Right cardiac atrium (tissue), 5 donors: ENCODE measurements at places on chromosomes 3 and 15. TPM values are rescaled to one million over a fixed set of nuclear protein-coding genes. Genes with fewer than 3 reads are reported as not detected.

Gene GOLGA6L24
- not detected for total RNA-seq

Gene HTR3E
- not detected for total RNA-seq

Gene BRK1
- 99.2 TPM for total RNA-seq

Gene ADAMTS7
- 82.5 TPM for total RNA-seq

Gene PRICKLE2
- total RNA-seq = 10.6 TPM

Gene IGF1R
- 34.4 TPM for total RNA-seq

Gene FGF7
- 39.7 TPM for total RNA-seq

Gene SH3GL3
- total RNA-seq = 1.2 TPM

DNA sequence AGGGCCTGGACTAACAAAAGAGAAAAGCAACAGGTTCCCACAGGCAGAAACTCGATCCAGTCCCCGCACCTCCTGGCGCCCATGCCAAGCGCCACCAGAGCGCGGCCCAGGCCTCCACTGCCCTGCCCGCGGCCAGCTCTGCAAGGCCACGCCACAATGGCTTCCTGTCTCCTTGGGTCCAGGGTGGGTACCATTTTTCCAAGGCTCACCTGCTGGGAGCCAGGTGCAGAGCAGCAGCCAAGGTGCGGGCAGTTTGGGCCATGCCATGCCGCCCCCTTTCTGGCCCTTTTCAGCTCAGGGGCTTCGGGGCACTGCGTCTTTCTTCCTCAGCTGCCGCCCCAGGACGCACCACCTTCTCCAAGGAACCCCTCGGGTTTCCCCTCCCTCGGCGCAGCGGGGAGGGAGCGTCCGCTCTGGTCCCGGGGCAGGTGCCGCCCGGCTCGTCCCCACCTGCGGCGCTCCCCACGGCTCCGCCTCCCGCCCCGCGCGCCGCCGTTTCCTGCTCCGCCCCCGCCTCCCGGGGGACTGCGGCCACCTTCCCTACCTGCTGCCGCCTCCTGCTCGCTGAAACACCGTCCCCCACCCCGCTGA is at the start of gene ILDR1:
Gene ILDR1, minus strand, starts transcription at position 437 of the 591 bp plus-strand sequence. Its CDS starts 170 bp downstream, at position 267.
- peak; percentile 44 for DNase-seq

DNA sequence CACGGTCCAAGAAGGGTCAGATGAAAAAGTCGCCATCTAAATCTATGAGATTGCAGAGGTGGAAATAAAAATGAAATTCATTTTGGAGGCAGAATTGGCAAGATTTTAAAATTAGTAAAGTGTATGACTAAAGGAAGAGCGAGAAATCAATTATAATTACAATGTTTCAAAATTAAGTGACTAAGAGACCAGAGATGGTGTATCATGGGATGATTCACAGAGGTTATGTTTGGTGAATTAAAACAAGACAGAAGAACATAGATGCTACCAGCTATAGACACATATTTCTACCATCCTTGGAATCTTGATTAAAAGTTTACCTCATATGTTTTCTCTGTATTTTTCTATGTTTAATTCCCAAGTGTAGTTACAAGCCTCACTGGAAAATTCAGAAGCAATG is 308.9 kb upstream of the DNAJC19 start:
- no peak for DNase-seq

GRCh38 chr3:179972881-179973423 is 63.8 kb downstream of the PEX5L start:
- no peak for DNase-seq

DNA sequence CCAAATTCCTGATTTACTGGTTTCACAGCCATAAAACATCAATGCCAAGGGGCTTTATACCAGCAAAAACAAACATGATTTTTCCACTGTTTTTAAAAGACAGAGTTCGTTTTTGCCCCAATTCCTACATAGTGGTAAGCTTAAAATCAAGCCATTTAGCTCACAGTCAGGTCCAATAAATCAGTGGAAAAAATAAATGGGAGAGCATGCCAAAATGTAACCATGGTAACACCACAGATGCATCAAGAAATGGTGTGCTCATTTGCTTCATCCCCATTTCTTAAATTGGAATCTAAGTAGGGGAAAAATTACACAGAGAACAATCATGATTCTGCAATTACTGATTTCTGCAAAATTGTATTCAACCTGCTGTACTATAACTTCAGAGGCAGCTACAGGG is 418.8 kb downstream of the MAGI1 start:
- DNase-seq = no peak

GRCh38 chr15:62611002-62611401 is 431.5 kb upstream of the TPM1 start:
- DNase-seq = no peak

- no peak for DNase-seq
Observed at GRCh38 chr15:99009741-99010330, 2.2 kb upstream of the PGPEP1L start.

- DNase-seq = no peak
Observed at GRCh38 chr3:7744850-7745249, 756.8 kb upstream of the LMCD1 start.

GRCh38 chr3:146546366-146546965 is 2.1 kb upstream of the PLSCR1 start:
- no peak for DNase-seq

GRCh38 chr15:66617137-66618090 is 51.6 kb upstream of the LCTL start:
- peak; percentile 95 for DNase-seq

GRCh38 chr15:36472672-36473071 is 106.8 kb upstream of the CDIN1 start:
- DNase-seq = no peak

DNA sequence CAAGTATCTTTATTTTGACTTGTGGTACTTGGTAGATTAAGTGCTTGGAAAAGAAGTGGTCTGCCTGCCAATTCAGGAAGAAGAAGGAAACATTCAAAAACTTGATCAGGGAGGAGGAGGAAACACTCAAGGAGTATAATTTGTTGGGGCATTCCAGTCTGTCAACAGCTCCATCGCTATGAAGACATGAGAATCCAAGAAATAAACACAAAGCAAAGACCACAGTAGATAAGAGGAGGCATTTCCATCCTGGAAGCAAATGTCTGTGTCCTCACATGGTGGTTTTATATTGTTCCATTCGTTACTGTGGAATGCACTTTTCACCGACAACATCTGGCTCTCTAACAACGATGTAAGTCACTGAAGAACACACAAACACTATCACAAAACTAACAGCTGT is 176.1 kb upstream of the FRMD4B start:
- DNase-seq = no peak

DNA sequence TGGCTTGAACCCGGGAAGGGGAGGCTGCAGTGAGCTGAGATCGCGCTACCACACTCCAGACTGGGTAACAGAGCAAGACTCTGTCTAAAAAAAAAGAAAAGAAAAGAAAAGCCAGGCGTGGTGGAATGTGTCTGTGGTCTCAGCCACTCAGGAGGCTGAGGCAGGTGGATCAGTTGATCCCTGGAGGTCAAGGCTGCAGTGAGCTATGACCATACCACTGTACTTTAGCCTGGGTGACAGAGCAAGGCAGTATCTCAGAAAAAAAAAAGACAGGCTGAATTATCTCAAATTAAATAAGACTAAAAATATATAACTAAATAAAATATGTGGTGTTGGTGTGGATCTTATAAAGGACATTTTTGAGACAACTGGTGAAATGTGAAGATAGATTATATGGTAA is 20.6 kb downstream of the SMARCC1 start:
- no peak for DNase-seq

DNA sequence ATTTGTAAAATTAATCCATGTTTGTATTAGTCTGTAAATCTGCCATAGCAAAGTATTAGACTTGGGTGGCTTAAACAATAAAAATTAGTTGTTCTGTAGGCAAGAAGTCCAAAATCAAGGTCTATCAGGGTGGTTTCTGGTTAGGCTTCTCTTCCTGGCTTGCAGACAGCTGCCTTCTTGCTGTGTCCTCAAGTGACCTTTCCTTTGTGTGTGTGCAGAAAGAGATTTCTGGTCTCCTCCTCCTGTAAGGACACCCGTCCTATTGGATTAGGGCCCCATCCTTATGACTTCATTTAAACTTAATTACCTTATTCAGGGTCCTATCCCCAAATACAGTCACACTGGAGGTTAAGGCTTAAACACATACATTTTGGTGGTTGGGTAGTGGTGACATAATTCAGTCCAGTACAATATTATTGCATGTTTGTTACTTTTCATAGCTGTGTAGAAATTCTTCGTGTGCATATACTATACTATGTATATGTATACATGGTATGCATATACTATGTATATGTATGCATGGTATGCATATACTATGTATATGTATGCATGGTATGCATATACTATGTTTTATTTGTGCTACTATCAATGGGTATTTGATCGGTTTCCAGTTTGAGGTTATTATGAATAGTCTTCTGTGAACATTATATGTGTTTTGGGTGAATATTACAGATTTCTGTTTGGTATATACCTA is 57.9 kb upstream of the RNU6-1 start:
- DNase-seq = no peak

DNA sequence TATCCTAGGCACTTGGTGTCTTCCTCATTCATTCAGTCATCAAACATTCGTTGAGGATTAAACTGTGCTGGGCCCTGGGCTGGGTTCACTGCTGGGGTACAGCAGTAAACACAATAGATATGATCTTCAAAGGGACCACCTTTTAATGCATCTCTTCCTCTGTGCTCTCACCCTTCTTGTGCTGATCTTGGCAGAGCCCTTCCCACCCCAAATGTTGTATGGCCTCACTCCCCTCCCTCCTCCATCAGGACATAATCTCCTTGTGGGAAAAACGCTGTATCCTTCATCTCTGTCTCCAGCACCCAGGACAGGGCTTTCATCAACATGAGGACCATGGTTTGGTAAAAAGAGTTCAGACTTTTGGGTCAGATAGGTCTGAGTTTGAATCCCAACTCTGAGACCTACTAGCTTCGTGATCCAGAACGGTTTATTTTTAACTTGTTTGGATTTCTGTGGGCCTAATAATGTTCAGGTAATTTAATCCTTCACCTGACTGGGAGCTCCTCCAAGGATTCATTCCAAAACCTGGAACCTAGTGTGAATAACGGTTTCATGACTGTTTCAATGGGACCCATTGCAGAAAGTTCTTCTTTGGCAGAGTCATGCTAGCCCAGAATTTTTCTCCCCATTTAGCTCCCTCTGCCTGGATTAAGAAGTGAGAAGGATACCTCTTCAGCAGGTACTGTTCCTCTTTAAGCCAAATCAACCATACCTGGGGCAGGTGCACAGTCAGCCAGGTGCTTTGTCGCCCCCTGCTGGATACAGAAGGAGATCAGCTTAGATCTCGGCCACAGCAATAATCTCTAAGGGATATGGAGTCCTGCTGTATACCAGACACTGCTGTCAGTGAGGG is 5.2 kb upstream of the WNT7A start:
- DNase-seq = no peak

- DNase-seq = peak; percentile 80
Observed at GRCh38 chr3:186931532-186932280, 1.4 kb downstream of the ST6GAL1 start.
